NCI-H2107 (cell line): ENCODE measurements at places on chromosomes 6 and 20.

- peak; percentile 52 for DNase-seq
These were observed 282.1 kb downstream of the UST start for GRCh38 chr6:149028767-149029405.

- DNase-seq: no peak
These were observed 101.4 kb downstream of the BMP2 start for GRCh38 chr20:6868861-6869260.

DNA sequence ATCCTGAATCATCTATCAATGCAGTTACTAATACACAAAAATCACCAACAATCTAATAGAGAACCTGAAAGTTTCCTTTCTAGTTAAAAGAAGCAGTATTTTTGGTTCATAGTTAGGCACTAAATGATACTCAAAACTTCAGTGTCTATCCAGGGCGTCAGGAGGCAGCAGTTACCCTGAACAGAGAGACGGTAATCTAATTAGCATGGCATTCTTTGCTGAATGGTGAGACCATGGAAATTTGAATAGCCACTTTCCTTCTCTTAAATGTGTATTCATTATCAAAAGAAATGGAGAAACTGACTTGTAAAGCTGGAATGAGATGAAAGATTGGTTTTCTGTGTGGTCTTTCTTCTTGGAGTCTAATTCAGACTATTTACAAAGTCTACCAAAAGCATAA, 146.6 kb upstream of the BMP5 start:
- DNase-seq: no peak

GRCh38 chr6:134805168-134805567, 144.7 kb downstream of the ALDH8A1 start:
- DNase-seq: no peak

GRCh38 chr6:111738631-111739030, 133.0 kb upstream of the TRAF3IP2 start:
- DNase-seq: no peak

GRCh38 chr6:74798302-74798701, 407.6 kb downstream of the COL12A1 start:
- DNase-seq: no peak
